CD4-positive, alpha-beta T cell (primary cell): ENCODE measurements at places on chromosomes 2 and 18. TPM values are rescaled to one million over a fixed set of nuclear protein-coding genes. Genes with fewer than 3 reads are reported as not detected.
A peak's percentile ranks its signal among the peaks of the same experiment; 100 is the strongest.

- DNase-seq: no peak
- no peaks in the 10 kb centered on the region for H3K27me3 ChIP-seq
Measured at GRCh38 chr2:6372317-6372901, 493.3 kb downstream of the CMPK2 start.

DNA sequence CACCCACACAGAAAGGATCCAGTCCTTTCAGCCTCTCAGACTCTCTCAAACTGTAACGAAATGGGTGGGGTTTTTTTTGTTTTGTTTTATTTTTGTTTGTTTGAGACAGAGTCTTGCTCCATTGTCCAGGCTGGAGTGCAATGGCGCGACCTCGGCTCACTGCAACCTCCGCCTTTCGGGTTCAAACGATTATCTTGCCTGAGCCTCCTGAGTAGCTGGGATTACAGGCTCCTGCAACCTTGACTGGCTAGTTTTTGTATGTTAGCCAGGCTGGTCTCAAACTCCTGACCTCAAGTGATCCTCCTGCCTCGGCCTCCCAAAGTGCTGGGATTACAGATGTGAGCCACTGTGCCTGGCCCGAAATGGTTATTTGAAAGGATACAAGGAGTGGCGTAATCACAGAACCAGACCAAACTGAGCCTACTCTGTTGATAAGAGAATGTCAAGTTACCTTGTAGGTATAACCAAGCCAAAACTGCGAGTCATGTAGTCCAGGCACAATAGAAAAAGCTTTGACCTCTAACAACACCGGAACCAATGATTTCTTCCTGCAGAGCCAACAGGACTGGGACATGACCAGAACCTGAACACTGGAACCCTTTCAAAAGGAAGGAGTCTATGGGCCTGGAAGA is 72.5 kb downstream of the NCAPH start:
- no peaks in the 10 kb centered on the region for H3K27me3 ChIP-seq
- no peak overlapping the region for H3K4me3 ChIP-seq
- no peak for DNase-seq
- no peaks in the 10 kb centered on the region for H3K36me3 ChIP-seq
- peak overlapping the region; percentile 35 for H3K27ac ChIP-seq
- peaks cover 38% of the 10 kb centered on the region for H3K4me1 ChIP-seq

- H3K4me1 ChIP-seq: peaks cover 6% of the 10 kb centered on the region
- H3K27ac ChIP-seq: no peak overlapping the region
- no peaks in the 10 kb centered on the region for H3K27me3 ChIP-seq
- no peak for DNase-seq
Measured at GRCh38 chr2:3608373-3609278, 13.7 kb downstream of the COLEC11 start.

GRCh38 chr2:15272942-15273341 is 288.2 kb downstream of the NBAS start:
- no peak for DNase-seq
- no peaks in the 10 kb centered on the region for H3K4me1 ChIP-seq
- H3K27ac ChIP-seq: no peak overlapping the region
- H3K4me3 ChIP-seq: no peak overlapping the region
- no peaks in the 10 kb centered on the region for H3K27me3 ChIP-seq

GRCh38 chr2:241445426-241445825 is 63.0 kb downstream of the STK25 start:
- no peak overlapping the region for H3K4me3 ChIP-seq
- peaks cover 6% of the 10 kb centered on the region for H3K36me3 ChIP-seq
- no peak for DNase-seq
- no peak overlapping the region for H3K27ac ChIP-seq
- H3K4me1 ChIP-seq: peaks cover 27% of the 10 kb centered on the region

DNA sequence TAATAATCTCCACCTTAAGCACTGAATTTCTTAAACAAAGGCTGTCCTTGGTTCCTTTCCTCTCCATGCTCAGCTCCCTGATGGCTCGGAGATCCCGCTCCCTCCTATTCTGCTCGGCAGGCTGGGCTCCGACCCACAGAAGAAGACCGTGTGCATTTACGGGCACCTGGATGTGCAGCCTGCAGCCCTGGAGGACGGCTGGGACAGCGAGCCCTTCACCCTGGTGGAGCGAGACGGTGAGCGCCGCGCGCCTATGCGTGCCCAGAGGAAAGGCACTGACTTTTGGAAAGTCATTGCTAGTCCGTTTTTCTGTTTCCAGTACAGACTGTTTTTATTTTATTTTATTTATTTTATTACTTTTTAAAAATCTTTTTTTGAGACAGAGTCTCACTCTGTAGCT is 9.6 kb downstream of the CNDP2 start:
- no peak for DNase-seq
- peaks cover 91% of the 10 kb centered on the region for H3K36me3 ChIP-seq
- no peak overlapping the region for H3K4me3 ChIP-seq
- no peaks in the 10 kb centered on the region for H3K27me3 ChIP-seq
- H3K27ac ChIP-seq: no peak overlapping the region
- peaks cover 6% of the 10 kb centered on the region for H3K4me1 ChIP-seq

DNA sequence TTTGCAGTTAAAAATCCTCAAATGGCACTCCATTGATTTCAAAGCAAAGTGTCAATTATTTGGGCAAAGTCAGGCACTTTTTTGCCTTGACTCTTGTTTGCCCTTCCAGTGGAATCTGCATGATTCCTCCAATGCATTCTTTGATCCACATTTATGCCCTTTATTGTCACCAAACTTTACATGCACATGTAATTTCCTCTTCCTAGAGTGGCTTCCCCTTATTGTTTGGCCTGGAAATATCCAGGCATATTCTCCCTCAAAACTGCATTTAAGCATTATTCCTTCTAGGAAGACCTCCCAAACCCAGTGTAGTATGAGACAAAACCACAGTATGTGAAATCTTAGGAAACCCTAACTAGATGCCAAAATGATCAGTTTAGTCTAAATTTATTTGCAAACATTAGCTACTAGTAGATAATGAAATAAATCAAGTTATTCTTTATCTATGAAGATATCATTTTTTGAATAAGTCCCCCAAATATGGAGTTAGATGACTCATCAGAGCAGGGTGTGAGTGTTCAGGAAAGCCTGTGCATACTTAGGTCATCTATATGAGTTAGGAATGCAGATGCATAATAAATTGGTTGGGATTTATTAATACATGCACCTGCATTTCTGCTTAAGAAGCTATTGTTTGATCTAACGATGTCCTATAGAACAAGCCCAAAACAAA is 433.3 kb upstream of the TCF4 start:
- H3K4me3 ChIP-seq: no peak overlapping the region
- no peak for DNase-seq
- no peaks in the 10 kb centered on the region for H3K36me3 ChIP-seq
- H3K27me3 ChIP-seq: no peaks in the 10 kb centered on the region

DNA sequence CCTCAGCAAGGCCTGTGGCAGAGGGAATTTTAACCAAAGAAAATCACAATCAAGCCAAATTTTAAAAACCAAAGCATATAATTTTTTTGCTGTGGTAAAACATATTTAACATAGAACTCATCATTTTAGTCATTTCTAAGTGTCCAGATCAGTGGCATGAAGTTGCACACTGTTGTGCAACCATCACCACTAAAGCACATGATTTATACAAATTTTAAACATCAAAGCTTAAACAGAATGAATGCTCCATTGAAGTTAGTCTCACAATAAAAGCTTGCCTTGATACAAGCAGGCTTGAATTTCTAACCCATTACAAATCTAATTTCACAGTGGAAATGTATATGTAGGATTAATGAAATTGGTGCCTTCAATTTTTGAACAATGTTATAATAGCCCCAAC is 31.2 kb downstream of the FTCDNL1 start:
- no peak overlapping the region for H3K27ac ChIP-seq
- no peak for DNase-seq
- no peaks in the 10 kb centered on the region for H3K36me3 ChIP-seq

DNA sequence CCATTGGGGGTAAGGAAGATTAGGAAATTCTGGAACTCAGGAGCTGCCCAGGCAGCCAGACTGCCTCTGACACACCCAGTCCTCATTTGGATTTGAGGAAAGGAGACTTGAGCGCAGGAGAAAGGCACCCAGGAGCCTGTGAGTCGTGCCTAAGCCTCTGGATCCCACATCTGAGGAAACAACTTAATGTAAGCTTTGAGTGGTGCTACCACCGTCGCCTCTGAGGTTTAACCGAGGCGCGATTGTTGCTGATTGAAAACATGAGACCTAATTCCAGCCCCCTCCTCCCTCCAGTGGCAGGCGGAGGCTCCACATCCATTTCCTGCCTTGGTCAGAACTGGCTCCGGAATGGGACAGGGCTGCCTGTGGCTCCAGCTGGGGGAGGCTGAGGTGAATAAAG is 176.7 kb upstream of the PKDCC start:
- H3K4me3 ChIP-seq: no peak overlapping the region
- H3K27ac ChIP-seq: no peak overlapping the region
- peaks cover 34% of the 10 kb centered on the region for H3K4me1 ChIP-seq
- H3K36me3 ChIP-seq: no peaks in the 10 kb centered on the region
- H3K27me3 ChIP-seq: no peaks in the 10 kb centered on the region

DNA sequence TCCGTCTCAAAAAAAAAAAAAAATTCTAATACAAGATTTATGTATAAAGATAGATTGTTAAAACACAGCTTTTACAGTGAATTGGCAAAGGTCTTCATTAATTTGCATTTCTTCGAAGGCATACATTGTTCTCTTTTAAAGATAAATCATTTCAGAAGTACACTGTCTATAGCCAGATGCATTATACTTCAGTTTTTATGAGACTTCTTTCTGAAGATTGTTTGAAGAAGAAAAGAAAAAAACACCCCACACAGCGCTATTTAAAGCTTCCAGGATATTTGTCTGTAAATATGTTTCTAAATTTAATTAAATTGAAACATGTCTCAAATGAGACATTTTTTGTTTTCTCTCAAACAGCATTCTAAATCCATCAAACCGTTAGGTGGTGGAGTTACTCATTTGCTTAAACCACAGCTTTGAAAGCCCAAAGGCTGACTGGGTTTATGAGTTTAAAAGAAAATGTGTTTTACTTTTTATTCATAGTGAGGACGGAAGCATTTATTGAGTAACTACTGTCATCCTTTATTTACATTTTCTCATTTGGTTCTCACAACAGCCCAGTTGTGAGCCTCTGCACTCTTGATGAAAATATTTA is 42.4 kb upstream of the C1GALT1C1L start:
- no peak overlapping the region for H3K27ac ChIP-seq
- H3K36me3 ChIP-seq: no peaks in the 10 kb centered on the region
- H3K4me3 ChIP-seq: no peak overlapping the region
- H3K27me3 ChIP-seq: no peaks in the 10 kb centered on the region

DNA sequence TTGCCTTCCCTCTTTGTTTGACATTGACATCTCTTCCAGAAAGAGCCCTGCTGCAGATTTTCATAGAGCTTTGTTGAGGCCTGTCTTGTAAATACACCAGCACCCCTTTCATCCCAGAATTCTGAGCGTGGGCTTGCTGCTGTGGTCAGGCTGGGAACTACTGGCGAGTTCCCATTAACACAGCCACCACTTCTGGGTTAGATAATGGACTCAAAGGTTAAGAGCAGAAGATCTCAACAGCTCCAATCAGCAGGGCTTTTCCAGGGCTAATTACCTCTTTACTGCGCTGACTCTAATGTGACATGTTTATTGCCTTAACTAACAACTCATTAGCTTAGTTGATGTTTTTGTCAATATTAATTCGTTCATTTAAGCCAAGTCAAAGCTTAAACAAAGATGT is 235.9 kb upstream of the BOD1L2 start:
- H3K27me3 ChIP-seq: no peaks in the 10 kb centered on the region
- no peak overlapping the region for H3K27ac ChIP-seq
- H3K36me3 ChIP-seq: no peaks in the 10 kb centered on the region
- no peak for DNase-seq
- no peak overlapping the region for H3K4me3 ChIP-seq

- no peaks in the 10 kb centered on the region for H3K4me1 ChIP-seq
- H3K36me3 ChIP-seq: no peaks in the 10 kb centered on the region
- DNase-seq: no peak
- H3K4me3 ChIP-seq: no peak overlapping the region
- no peaks in the 10 kb centered on the region for H3K27me3 ChIP-seq
Measured at GRCh38 chr2:129740504-129740903, 239.0 kb upstream of the RAB6C start.

- H3K27me3 ChIP-seq: no peaks in the 10 kb centered on the region
- no peak overlapping the region for H3K4me3 ChIP-seq
- no peak overlapping the region for H3K27ac ChIP-seq
- no peaks in the 10 kb centered on the region for H3K36me3 ChIP-seq
- H3K4me1 ChIP-seq: no peaks in the 10 kb centered on the region
- DNase-seq: no peak
Measured at GRCh38 chr18:27887711-27888495, 289.0 kb downstream of the CDH2 start.

GRCh38 chr2:174877301-174877700 is 113.0 kb upstream of the CHRNA1 start:
- no peak for DNase-seq
- no peaks in the 10 kb centered on the region for H3K36me3 ChIP-seq
- H3K4me3 ChIP-seq: no peak overlapping the region
- no peaks in the 10 kb centered on the region for H3K4me1 ChIP-seq
- no peak overlapping the region for H3K27ac ChIP-seq

- no peak overlapping the region for H3K27ac ChIP-seq
- peaks cover 4% of the 10 kb centered on the region for H3K4me1 ChIP-seq
- H3K4me3 ChIP-seq: no peak overlapping the region
- no peaks in the 10 kb centered on the region for H3K27me3 ChIP-seq
Measured at GRCh38 chr18:46278481-46279465, 174.6 kb downstream of the HAUS1 start.

GRCh38 chr2:30666266-30666874 is 140.9 kb downstream of the CAPN13 start:
- H3K27ac ChIP-seq: no peak overlapping the region
- no peaks in the 10 kb centered on the region for H3K36me3 ChIP-seq
- no peaks in the 10 kb centered on the region for H3K4me1 ChIP-seq
- no peak overlapping the region for H3K4me3 ChIP-seq
- H3K27me3 ChIP-seq: no peaks in the 10 kb centered on the region

GRCh38 chr2:152542995-152543481 is 174.2 kb downstream of the PRPF40A start:
- no peak overlapping the region for H3K4me3 ChIP-seq
- no peaks in the 10 kb centered on the region for H3K4me1 ChIP-seq
- H3K27me3 ChIP-seq: peaks cover 2% of the 10 kb centered on the region

GRCh38 chr18:47749600-47749973 is 180.9 kb downstream of the SMAD2 start:
- no peak for DNase-seq
- H3K27ac ChIP-seq: no peak overlapping the region

DNA sequence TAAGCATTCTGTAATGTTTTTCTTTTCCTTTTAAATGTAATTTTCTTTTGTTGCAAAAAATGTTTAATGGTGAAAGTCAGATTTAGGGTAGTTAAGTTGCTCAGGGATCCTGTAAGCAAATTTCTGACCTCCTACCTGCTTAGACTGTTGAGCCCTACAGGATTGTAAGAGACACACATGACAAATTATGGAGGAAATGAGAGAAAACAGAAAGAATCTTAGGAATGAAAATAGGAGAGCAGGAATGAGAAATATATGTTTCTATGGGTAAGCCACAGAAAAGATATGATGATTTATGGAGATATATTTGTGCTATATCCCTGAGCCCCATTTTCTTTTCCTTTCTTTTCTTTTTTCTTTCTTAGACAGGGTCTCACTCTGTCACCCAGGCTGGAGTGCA is 28.3 kb downstream of the CYBRD1 start:
- DNase-seq: no peak
- no peak overlapping the region for H3K4me3 ChIP-seq
- no peaks in the 10 kb centered on the region for H3K27me3 ChIP-seq
- no peaks in the 10 kb centered on the region for H3K4me1 ChIP-seq
- no peak overlapping the region for H3K27ac ChIP-seq
- H3K36me3 ChIP-seq: no peaks in the 10 kb centered on the region

Gene CACNB4
- 0.14 TPM for total RNA-seq

Gene INHBB
- total RNA-seq: not detected

Gene MLPH
- not detected for total RNA-seq

Gene R3HDM1
- total RNA-seq: 39.7 TPM

Gene ATP6V1B1
- not detected for total RNA-seq

Gene ZNF396
- total RNA-seq: 0.25 TPM

Gene MROH2A
- not detected for total RNA-seq
